ENCODE measurements at places on chromosomes 13 and 19.

DNA sequence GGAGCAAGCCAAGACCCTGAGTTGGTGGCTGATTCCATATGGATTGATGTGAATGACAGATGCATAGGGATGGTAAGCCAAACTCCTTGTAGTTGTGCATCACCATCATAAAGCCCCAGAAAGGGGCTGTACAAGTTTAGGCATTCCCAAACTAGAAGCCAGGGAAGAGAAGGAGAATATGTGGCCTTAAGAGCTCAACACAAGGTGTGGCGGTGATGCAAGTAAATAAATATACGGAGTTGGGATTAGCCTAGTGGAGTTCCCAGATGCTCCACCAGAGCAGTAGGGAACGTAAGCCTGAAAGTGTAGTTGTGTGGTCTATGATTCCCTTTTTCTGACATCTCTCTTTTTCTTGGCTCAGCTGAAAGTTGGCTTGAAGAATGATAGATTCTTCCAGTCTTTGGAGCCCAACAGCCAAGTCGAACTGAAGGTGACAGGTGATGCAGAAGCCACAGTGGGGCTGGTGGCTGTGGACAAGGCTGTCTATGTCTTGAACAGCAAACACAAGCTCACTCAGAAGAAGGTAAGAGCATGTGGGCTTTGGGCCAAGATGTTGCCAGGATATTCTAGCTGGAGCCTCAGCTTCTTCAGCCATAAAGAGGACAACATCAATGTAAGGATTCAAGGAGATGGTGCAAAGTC lies 30.1 kb downstream of the RDH8 start:
- DNase-seq, result peak; percentile 21

DNA sequence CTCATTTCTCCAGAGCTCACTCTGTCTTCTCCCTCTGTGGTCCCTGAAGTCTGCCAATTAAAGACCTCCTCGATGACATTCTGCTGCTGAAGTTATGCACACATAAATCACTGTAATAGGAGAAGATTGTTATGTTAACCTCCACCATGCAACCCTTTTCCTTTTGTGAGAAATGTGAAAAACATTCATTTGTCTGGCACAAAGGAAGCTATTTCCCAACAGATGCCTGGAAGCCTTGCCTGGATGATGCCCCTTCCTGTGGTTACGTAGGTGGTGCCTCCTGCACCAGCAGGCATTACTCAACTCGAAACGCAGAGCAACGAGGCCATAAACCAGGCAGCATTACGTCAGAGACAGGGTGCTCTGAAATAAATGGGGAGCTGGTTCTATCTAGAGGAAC lies 327.4 kb upstream of the ZNF507 start:
- DNase-seq, result no peak

- DNase-seq, result no peak
These were observed 1.8 kb downstream of the APOC4 start for GRCh38 chr19:44943801-44944249.

- DNase-seq, result no peak
These were observed 65.9 kb downstream of the CHST8 start for GRCh38 chr19:33687481-33688170.

DNA sequence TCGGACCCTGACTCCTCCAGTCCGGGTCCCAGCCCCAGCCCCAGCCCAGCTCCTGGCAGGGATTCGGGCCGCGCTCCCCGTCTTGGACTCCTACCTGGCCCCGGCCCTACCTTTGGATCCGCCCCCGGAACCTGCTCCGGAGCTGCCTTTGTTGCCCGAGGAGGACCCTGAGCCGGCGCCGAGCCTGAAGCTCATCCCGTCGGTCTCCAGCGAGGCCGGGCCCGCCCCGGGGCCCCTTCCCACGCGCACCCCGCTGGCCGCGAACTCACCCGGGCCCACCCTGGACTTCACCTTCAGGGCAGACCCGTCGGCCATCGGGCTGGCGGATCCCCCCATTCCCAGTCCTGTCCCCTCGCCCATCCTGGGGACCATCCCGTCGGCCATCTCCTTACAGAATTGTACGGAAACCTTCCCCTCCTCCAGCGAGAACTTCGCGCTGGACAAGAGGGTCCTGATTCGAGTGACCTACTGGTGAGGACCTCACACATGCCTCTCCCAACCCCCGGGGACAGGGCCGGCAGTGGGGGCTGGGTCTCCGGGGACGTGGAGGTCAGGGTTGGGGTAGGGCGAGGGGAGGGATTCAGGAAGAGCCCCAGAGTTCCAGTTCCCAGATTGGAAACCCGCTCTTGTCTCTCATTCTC lies 732 bp downstream of the SELENOV start:
- DNase-seq, result no peak

DNA sequence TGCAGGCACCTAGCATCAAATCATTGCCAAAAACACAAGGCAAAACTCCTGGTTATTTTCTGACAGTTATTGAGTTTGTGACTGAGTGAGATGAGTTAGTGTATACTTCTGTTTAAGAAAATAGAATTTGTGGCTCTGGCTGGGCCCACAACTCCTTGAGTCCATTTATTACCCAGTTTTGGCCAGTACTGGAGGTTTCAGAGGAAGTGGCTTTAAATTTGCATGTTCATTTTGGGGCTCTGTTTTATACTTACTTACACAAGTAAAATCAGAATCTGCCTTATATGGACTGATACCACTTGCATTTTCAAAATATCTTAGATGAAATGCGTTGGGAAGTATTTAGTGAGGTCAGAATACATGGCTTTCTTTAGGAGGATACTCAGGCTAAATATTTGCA lies 29.0 kb downstream of the TNFSF11 start:
- DNase-seq, result no peak

GRCh38 chr19:47082493-47082892 lies 31.1 kb downstream of the ZC3H4 start:
- no peak for DNase-seq

DNA sequence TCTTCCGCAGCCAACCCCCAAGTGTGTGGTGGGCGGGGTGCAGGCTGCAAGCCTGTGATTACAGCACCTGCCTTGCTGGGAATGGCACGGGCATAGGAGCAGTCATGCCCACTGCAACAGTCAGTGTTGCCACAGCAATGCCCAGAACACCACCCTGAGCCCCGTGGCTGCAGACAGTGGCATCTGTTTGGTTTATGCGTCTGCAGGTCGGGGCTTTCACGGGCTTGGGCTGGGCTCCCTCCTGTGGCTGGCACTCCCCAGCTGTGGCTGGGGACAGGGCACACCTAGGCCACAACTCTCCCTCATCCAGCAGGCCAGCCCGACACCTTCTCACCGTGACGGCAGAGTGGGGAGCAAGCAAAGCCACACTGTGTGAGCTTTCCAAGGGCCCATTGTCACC lies 115.3 kb upstream of the C1QTNF9B start:
- no peak for DNase-seq

DNA sequence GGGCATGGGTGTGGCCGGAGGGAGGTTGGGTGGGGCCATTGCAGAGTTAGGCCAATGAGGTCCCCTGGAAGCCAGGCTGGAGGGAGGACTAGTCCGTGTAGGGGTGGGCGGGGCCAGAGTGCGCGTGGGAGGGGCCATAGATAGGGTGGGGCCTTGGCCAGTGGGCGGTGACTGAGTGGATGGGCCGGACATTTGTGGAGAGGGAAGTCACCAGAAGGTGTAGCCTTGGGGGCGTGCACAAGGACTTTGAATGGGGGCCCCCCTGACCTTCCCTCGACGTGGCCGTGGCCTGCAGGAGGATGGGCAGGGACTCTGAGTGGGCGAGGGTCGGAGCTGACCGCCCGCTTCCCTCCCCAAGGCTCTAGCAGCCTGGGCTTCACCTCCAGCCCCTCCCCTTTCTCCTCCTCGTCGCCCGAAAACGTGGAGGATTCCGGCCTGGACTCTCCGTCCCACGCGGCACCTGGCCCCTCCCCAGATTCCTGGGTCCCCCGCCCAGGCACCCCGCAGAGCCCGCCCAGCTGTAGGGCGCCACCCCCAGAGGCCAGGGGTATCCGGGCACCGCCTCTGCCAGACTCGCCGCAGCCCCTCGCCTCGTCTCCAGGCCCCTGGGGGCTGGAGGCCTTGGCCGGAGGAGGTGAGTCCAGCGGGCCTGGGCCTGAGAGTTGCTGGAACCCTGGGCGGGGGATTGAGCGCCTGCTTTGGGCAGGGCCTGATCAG lies 16.5 kb upstream of the B3GNT3 start:
- DNase-seq, result no peak

DNA sequence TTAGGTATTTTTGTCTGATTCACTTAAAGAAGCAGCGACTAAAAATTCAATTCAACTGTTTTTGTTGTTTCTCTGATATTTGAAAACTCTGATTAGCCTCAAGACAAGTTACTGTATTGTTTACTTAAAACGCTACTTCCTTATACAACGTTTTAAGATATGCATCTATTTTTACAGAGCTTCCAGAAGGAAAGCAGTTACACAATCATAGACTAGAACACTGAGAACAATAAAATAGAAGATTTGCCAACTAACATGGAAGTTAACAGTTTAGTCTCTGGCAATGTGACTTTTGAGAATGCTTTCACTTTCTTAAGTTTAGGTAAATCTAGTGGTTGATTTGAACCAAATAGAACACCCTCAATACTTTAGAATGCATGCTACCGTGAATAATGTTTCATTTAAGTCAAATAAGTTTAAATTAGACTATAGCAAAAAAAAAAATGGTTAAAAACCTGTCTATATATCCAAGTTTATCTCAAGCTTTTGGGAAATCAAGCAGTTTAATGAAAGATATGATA lies 614.8 kb downstream of the DACH1 start:
- DNase-seq, result no peak

DNA sequence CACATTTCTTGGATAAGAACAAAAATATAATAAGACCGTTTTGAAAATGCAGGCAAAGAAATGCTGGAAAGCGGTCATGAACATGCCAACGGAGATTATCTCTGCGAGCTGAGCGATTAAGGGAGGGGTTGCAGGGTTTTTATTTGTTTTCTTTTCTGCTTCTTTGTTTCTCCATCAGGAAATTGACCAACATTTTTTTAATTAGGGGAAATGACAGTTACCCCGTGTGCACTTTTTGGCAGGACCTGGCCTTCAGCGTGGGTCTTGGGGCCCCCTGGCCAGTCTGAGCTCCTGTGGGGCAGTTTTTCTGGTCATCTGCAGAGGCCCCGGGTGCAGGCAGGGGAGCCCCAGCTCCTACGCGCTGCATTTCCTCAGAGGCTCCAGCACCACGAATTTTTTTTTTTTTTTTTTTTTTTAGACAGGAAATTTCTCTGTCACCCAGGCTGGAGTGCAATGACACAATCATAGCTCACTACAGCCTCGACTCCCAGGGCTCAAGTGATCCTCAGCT lies 31.3 kb upstream of the HOMER3 start:
- no peak for DNase-seq

DNA sequence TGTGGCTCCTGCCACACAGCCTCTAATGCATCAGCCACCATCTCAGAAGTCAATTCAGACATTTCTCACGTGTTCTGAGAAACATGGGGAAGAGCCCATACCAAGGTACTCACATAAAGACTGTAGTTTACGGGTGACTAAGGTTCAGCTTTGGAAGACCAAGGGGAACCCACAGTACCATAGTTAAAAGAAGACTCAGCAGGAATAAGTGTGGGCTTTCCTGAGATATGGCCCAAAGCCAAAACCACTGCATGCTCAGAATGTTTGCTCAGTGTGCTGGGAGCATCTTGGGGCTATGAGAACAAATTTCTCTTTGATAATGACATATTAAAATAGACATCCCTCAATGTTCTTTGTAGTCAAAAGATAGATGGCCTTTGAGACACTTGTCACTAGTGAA lies 283.8 kb downstream of the DCT start:
- no peak for DNase-seq

DNA sequence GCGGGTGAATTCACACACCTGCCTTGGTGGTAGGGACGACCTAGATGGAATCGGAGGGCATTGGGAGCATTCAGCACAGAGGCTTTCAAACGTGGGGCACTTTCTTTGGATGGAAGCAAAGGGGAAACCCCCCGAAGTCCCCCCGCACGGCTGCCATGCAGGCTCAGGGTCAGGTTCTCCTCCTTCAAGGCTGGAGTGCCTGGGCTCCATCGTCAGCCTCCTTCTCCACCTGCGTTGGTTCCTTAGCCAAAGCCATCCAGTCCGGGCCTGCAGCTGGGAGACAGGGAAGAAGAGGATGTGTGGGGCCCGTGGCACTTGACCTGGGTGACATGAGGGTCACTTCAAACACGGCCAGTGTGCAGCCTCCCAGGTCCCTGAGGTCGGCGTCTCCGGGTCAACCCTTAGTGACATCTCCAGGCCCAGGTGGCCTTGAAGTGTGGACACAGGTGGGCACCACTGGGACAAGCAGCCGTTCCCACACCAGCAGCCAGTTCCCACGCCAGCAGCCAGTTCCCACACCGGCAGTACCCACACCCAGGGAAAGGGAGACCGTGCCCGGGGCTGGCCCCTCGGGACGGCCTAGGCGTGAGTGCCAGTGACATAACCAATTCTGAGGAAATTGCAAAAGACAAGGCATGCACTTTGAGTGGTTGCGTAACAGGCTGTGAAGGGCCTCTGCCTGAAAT lies 116.0 kb downstream of the SOX1 start:
- DNase-seq, result no peak

DNA sequence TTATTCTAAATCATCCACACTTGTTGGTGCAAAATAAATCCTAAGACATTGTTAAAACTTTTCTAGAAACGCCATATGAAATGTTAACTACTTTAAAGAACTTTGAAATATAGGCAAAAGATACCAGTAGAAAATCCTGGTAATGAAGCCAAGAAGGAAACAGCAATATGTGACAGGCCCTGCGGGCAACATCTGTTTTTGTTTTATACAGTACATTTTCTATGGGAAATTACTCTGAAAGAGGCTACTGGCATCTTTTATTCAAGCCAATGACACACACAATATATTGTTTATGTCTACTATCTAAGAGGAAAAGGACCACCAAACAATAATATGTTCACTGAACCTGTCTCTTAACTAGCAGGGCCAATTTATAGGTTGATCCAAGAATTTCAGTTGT lies 829.7 kb downstream of the PCDH17 start:
- DNase-seq, result no peak

- no peak for DNase-seq
These were observed 12.4 kb upstream of the TINCR start for GRCh38 chr19:5580161-5580571.

GRCh38 chr13:59774491-59774971 lies 389.2 kb downstream of the DIAPH3 start:
- peak; percentile 7 for DNase-seq

- peak; percentile 23 for DNase-seq
These were observed at the start of gene NEK5 for GRCh38 chr13:52128714-52129700. NEK5 (minus strand) TSS chr13:52129073; CDS start chr13:52127482, 1,591 bp downstream.

DNA sequence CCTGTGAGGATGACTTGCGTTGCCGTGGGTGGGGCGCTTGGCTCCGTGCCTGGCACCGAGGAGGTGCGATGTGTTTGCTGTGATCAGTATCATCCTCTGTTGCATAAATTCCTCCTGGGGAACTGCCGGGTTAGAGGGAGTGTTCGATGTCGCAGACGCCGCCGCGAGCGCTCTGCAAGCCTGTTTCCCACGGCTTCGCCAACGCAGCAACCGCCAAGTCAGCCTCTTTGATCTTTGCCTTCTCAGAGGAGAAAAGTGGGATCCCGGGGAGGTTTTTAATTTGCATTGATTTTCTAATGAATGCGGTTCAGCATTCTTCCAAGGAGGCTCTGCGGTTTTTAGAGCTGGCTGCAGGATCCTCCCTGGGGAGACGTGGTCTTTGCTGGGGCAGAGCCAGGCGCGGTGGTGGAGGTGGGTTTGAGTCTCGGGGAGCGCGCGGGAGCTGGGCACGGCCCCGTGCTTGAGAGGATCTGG lies 7.6 kb downstream of the GPR32 start:
- DNase-seq, result no peak

- no peak for DNase-seq
These were observed 9.7 kb downstream of the SIGLEC8 start for GRCh38 chr19:51448411-51449016.

- no peak for DNase-seq
These were observed 614.6 kb upstream of the SPRY2 start for GRCh38 chr13:80955501-80955900.

Measured in right renal cortex interstitium (tissue), 3 donors.